Fibroblast of skin of left quadriceps (primary cell): ENCODE measurements at places on chromosomes 12 and 14.

- DNase-seq, result no peak
These were observed 13.8 kb downstream of the RCOR1 start for GRCh38 chr14:102606296-102606695.

DNA sequence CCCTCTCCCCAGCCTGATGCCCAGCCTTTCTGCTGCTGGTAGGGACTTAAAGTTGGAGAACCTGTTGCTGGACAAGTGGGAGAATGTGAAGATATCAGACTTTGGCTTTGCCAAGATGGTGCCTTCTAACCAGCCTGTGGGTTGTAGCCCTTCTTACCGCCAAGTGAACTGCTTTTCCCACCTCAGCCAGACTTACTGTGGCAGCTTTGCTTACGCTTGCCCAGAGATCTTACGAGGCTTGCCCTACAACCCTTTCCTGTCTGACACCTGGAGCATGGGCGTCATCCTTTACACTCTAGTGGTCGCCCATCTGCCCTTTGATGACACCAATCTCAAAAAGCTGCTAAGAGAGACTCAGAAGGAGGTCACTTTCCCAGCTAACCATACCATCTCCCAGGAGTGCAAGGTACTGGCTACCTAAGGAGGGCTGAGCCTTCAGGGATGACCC is 1.6 kb downstream of the TSSK4 start:
- DNase-seq, result no peak

- no peak for DNase-seq
These were observed 16.7 kb downstream of the PNP start for GRCh38 chr14:20485900-20486299.

GRCh38 chr12:64780132-64780530 is 20.9 kb upstream of the GNS start:
- no peak for DNase-seq

DNA sequence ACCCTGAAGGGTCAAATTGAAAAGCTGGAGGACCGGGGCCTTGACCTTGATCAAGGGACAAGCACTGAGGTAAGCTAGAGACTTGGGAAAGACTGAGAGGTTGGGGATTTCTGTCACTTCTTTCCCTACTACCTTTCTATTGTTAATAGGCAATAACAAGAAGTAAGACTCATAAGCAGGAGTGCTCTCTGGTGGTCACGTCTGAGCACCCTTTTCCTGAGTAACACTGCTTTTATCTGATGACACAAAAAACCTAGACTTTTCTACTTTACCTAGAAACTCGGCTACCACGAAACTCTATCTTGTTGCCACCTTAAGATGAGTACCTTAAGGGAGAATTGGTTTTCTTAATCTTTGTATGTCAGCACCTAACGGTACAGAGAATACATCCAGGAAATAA is 35.5 kb upstream of the PPFIBP1 start:
- DNase-seq, result no peak

- DNase-seq, result no peak
These were observed 25.4 kb upstream of the PWP1 start for GRCh38 chr12:107660235-107660634.

DNA sequence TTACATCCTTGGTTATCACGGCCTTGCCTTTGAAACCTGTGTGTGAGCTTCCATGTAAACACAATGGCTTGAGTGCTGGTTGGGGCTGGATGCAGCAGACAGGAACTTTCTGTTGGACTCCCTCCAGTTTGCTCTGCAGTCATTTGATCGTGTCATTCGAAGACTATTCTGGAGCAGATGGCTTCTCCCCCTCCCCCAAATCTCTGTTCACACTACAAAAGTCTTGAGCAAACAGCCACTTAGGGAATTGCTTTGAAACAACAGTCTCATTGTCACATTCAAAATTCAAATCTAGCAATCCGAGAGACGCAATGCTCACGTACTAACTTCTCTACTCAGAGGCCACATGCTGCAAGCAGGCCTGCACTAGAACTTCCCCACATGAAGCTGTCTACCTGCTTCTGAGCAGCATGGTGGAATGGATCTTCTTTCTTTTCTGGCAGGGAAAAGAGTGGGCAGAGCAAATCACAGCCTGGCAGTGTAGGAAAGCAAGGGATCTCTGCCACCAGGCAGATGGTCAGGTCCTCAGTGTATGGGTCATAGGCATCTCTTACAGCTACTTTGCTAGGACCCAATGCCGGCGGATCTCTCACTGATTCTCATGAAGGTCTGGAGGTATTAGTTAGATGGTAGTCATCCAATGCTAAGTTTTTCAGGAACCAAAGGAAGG is 214.2 kb downstream of the PPM1H start:
- DNase-seq, result peak; percentile 65

DNA sequence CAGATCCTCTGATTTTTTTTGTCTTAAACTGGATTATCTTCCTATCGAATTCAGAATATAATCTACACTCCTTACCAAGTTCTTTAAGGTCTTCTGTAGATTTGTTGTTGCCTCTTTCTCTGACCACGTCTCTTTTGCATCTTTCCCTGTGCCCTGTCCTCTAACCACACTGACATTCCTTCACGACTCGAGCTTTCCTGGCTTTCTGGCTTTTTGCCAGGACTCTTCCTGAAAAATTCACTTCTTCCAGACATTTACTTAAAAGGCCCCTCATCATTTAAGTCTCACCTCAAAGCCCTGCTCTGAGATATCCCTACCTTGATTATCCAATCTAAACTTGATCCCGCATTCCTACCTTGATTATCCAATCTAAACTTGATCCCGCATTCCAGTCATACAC is 422.3 kb upstream of the DCN start:
- peak; percentile 9 for DNase-seq

DNA sequence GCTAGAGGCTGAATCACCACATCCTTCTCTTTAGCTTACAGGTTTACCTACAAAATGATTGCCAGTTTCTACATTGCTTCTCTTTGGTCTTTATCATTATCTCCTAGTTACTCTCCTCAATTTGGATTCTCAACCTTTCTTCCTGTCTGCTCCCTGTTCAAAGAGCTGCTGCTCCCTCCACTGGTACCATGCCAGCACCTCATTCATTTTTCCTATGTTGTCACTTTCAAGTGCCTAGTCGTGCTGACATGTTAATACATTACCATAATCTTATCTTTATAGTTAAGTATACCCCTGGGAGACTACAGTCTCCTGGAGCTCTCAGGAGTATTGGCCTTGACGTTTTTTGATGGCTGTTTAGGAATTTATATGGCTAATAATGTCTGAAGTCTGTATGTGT is 14.2 kb downstream of the FRS2 start:
- DNase-seq, result no peak

GRCh38 chr12:117089463-117089862 is 9.8 kb downstream of the TESC start:
- DNase-seq, result no peak

- DNase-seq, result no peak
These were observed 1487.0 kb upstream of the FLRT2 start for GRCh38 chr14:84042992-84043391.

DNA sequence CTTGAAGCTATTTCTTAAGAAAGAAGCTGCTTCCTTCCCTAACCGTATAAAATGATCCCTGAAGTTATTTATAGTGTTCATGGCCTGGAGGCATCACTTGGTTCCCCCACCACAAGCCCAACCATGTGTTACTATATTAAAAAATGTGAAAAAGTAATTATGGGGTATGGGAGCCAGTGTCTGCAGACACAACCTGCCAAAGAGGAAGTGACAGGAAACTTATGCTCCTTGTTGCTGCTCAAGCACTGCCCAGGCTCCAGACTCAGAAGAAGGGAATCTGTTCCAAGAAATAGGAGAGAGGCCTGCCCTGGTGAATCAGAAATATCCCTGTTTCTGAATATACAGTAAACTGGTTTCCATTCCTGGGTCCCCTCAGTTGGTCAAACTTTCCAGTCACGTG is 217.2 kb upstream of the BMP4 start:
- DNase-seq, result no peak

- no peak for DNase-seq
These were observed 669.2 kb downstream of the DIO2 start for GRCh38 chr14:79542121-79542520.

GRCh38 chr12:94225506-94225905 is 77.1 kb downstream of the PLXNC1 start:
- no peak for DNase-seq

DNA sequence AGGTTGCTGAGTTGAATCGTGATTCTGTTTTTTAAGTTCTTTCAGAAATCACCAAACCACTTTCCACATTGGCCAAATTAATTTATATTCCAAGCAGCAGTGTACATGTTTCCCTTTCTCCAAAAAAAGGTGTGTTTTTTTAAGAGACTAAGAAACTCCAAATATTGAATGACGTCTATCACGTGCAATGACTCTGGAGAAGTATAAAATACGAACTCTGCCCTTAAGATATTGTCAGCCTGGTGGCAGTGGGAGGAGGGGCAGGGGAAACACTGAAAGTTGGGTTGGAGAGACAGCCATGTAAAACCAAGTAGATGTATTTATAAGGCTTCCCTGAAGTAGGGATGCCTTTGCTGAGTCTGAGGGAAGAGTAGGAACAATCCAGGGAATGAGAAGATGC is 50.1 kb upstream of the DHRS4 start:
- DNase-seq, result no peak

DNA sequence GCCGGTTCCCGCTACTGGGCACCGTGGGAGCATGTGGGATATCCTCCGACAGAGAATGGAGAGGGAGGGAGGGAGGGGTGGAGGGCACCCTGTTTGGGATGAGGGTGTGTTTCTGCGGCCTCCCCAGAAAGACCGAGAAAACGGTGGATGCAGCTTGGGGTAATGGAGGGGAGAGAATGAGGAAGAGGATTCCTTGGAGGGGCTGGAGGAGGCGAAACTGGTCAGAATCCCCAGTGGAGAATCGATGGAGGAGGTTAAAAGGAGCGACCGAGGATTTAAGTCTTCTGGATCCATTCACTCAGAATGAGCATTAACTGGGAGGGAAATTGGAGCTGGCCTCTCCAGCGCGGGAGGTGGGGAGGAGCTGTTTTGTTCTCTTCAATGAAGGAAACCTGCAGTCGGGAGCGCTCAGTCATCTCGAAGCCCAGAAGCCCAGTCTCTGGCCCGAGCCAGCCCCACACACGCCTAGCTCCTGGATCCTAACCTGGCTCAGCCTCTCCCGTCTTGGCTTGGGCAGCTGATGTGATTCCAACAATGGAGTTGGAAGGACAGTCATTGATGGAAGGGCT is 581 bp downstream of the ARG2 start:
- DNase-seq, result no peak

- DNase-seq, result no peak
These were observed 46.6 kb downstream of the KIF26A start for GRCh38 chr14:104184911-104185499.

GRCh38 chr14:20455355-20456300 is 602 bp downstream of the APEX1 start:
- DNase-seq, result no peak

- DNase-seq, result no peak
These were observed 44.7 kb upstream of the CRACR2A start for GRCh38 chr12:3797531-3798048.

DNA sequence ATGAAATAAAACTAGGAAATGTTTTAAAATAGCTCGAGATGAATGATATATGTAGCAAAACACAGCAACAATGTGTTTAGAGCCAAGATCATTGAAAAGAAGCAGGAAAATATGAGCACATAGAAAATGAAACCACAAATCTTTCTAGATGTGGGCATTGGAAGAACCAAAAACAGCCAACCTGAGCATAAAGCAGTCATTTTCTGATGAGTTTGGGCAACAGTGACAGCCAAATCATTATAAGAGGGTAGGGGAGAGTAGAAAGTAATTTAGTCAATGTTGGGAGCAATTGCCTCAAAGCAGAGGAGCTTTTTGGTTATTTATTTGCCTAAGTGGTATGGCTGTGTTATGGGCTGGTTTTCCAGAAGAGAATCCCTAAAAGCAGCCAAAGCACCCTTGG is 8.8 kb upstream of the BICDL1 start:
- no peak for DNase-seq

DNA sequence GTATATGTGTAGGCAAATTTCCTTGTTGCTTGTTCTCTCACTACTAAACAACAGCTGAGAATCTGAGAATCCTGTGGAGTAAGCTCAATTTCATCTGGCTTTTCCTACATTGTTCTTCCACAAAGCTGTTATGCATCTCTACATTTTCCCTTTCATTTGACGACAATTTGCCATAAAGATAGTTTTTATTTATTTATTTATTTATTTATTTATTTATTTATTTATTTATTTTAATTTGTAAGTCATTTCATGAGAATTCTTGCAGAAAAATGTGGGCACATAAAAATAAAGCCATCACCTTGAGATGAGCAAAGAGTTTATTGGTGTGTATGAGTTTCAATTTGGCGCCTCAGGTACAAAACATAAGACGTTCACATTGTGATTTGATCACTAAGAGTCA is 545.9 kb upstream of the SEL1L start:
- DNase-seq, result no peak

DNA sequence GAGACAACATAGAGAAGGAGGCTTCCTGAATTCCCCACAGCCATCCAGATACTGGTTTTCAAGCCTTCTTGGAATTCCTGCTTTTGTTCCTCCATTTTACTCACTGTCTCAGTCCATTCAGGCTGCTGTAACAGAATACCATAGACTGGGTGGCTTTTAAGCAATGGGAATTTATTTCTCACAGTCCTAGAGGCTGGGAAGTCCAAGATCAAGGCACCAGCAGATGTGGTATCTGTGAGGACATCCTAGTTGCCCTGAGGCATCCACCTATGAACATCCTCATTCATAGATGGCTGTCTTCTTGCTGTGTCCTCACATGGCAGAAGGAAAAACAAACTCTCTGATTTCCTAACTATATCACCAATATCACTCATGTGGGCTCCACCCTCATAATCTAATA is 374.9 kb downstream of the FUT8 start:
- DNase-seq, result no peak

- DNase-seq, result no peak
These were observed 302.4 kb downstream of the CACNA1C start for GRCh38 chr12:2355198-2355597.

DNA sequence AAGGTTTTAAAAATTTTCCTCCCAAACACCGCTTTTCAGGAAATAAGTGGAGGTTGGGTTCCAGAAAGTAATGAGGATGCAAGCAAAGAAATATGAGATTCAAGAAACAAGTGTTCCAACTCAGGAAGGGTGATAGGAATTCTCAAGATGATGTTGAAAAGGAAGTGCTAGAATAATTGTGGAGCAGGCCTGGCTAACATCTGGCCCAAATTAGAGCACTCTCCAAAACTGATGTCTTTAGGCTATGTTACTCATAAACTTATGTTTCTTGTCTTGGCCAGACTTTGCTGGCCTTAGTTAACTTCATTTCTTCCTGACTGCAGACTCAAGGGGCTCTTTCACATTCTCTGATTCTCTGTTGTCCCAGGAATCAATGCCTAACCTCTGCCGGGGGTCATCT is 116.3 kb downstream of the TMTC3 start:
- peak; percentile 72 for DNase-seq

GRCh38 chr14:36700651-36701050 is 39.0 kb downstream of the PAX9 start:
- no peak for DNase-seq

DNA sequence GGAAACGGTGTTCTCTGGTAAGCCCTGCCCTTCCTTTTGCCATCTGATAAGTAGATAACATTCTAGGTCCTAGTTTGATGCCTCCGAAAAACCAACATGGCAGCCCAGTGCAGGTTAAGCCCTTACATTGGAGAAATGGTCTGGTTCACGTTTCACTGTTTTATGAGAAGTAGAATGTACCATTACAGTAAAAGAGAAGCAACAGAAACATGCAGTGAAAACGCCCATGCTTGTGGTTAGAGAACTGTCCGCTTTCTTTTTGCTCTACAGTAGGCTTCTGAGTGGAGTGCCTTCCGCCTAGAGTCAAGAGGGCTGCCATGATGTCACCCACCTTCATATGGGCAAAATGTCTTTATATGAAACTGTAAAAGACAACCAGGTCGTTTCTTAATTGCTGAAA is 190.4 kb upstream of the BCL2L14 start:
- no peak for DNase-seq
